HFFc6 (cell line): ENCODE measurements at places on chromosomes 4 and X. TPM values are rescaled to one million over a fixed set of nuclear protein-coding genes. Genes with fewer than 3 reads are reported as not detected.

DNA sequence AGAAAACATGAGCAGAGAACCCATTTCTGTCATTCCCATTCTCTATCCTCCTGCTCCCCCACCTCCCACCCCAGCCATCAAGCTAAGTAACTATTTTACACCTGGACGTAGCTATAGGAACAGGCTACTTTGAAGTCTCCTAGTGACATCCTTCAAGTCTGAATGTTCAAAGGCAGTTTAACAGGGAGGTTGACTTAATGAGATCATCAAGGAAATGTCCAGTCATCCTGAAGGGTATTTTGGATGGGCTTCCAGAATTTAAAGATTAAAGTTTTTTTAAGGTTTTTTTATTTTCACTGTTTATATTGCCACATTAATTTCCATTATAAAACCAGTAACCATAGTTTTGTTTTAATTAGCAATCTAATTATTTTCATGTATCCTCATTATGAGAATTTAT is 41.1 kb downstream of the HPF1 start:
- no peak overlapping the region for H3K4me3 ChIP-seq
- no peak overlapping the region for H3K27ac ChIP-seq
- H3K36me3 ChIP-seq = peaks cover 11% of the 10 kb centered on the region; the same call in 1 of the 2 replicates

DNA sequence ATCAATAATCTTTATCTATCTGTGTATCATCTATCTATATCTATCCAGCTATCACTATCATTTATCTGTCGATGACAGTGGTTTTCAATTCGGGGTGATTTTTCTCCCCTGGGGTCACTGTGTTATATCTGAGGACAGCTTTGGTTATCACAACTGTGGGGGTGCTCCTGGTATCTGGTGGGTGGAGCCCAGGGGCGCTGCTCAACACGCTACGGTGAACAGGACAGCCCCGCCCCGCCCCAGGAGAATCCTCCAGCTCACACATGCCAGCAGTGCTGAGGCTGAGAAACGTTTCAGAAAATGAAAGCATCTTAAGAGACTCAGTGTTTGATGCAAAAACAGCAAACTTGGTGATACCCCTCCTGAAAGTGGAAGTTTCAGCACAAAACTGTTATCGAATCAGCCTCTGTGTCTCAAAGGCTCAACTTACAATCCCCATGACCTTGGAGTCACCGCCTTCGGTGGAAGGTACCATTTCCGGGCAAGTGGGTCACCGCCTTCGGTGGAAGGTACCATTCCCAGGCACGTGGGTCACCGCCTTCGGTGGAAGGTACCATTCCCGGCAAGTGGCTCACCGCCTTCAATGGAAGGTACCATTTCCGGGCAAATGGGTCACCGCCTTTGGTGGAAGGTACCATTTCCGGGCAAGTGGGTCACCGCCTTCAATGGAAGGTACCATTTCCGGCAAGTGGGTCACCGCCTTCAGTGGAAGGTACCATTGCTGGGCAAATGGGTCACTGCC is 315.3 kb downstream of the DHRSX start:
- no peak overlapping the region for H3K27ac ChIP-seq
- H3K36me3 ChIP-seq = peaks cover 7% of the 10 kb centered on the region; the same call in 1 of the 2 replicates
- H3K4me1 ChIP-seq = peaks cover 4% of the 10 kb centered on the region; the same call in 1 of the 2 replicates
- H3K4me3 ChIP-seq = no peak overlapping the region

DNA sequence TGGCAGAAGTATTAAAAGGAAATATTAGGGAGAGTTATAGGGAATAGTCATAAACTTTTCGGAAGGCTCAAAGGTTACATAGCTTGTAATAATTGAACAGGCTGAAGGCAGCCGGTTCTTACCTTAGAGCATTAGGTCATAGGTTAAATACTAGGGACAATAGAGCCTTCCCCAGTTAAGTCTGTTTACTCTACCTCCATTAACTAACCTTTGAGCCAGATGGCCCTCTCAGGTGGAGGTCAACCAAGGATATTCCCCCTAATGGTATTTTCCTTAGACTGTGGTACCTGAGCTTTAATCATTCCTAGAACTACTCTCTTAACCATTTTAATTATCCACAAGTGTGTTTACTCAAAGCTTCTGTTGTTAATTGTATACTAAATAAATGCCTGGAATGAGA is 920.9 kb upstream of the PABPC4L start:
- H3K36me3 ChIP-seq = no peaks in the 10 kb centered on the region
- no peak overlapping the region for H3K27ac ChIP-seq
- H3K4me3 ChIP-seq = no peak overlapping the region
- no peak for DNase-seq

- H3K36me3 ChIP-seq = peaks cover 35% of the 10 kb centered on the region
- peaks cover 23% of the 10 kb centered on the region for H3K4me1 ChIP-seq
- peak within 1 kb of the TSS; percentile 94 for H3K4me3 ChIP-seq
- H3K27ac ChIP-seq = peak within 1 kb of the TSS; percentile 100
- peaks cover 5% of the 10 kb centered on the region for H3K27me3 ChIP-seq
Measured at GRCh38 chrX:48574270-48575266, at the start of gene RBM3. Gene RBM3, plus strand, starts transcription at chrX:48574484. Its CDS starts 697 bp downstream, at chrX:48575181.

DNA sequence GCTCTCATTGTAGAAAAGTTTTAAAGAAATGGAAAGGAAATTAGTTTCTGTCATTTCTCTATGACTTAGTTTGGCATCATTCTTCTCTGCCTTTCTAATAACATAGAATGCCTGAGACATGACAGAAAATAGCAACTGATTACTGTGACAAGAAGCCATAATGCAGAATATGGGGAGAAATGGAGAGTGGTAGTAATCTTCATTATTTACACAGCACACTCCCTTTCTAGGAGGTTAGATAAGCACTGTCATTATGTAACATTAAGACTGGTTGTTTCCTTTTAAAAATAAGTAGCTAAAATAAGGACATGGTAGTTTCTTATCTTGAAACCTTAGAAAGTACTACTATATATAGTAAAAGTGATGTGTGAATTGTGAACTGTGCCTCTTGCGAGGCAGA is 1227.9 kb upstream of the PABPC4L start:
- H3K27ac ChIP-seq = no peak overlapping the region
- H3K36me3 ChIP-seq = no peaks in the 10 kb centered on the region
- no peak for DNase-seq
- no peak overlapping the region for H3K4me3 ChIP-seq
- no peaks in the 10 kb centered on the region for H3K27me3 ChIP-seq

DNA sequence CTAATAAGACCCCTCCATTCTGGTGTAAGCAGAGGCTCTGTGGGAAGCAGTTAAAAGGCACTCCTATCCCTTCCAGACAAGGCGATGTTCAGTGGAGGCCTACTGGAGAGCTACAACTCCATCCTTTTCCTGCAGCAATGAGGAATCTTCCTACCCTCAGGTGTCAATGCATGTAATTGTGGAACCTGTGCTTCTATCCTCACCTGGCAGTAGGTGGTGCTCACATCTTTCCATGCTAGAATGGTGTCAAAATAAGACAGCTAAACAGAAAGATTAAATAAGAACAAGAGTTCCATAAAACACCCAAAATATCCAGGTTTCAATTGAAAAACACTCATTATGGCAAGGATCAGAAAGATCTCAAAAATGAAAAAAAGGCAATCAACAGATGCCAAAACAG is 224.6 kb downstream of the IL15 start:
- H3K4me3 ChIP-seq = no peak overlapping the region
- DNase-seq = no peak
- H3K27me3 ChIP-seq = 0 out of 2 replicates have a peak, but pooled peaks cover 1% of the 10 kb centered on the region
- 0 out of 2 replicates have a peak, but pooled peaks cover 3% of the 10 kb centered on the region for H3K36me3 ChIP-seq

GRCh38 chr4:16659079-16659478 is 239.4 kb downstream of the LDB2 start:
- H3K36me3 ChIP-seq = peaks cover 26% of the 10 kb centered on the region
- peaks cover 37% of the 10 kb centered on the region for H3K4me1 ChIP-seq
- no peak overlapping the region for H3K4me3 ChIP-seq
- H3K27me3 ChIP-seq = no peaks in the 10 kb centered on the region; the same call in 1 of the 2 replicates
- DNase-seq = no peak
- no peak overlapping the region for H3K27ac ChIP-seq

GRCh38 chr4:6520051-6520636 is 47.7 kb upstream of the PPP2R2C start:
- H3K27ac ChIP-seq = no peak overlapping the region
- H3K36me3 ChIP-seq = no peaks in the 10 kb centered on the region
- peaks cover 6% of the 10 kb centered on the region; the same call in 1 of the 2 replicates for H3K4me1 ChIP-seq
- peaks cover 16% of the 10 kb centered on the region for H3K27me3 ChIP-seq

DNA sequence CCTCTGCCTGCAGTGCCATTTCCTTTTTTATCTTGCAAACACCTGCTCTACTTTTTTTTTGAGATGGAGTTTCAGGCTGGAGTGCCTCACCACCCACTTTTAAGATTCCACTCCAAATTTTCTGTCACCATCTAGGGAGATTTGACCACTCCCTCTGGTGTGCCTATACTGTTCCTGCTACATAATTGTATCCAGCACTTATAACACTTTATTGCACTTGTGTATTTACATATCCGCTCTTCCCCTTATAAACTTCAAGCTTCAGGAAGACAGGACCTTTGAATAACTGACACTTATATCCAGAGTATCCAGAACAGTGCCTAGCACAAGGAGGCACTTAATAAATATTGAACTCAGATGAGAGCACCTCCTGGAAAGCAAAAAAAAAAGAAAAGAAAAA is 6.2 kb upstream of the CENPI start:
- H3K27ac ChIP-seq = no peak overlapping the region
- H3K36me3 ChIP-seq = no peaks in the 10 kb centered on the region
- peaks cover 7% of the 10 kb centered on the region for H3K4me1 ChIP-seq
- H3K4me3 ChIP-seq = no peak overlapping the region

GRCh38 chr4:101972791-101973190 is 182.3 kb downstream of the BANK1 start:
- H3K27ac ChIP-seq = no peak overlapping the region
- H3K36me3 ChIP-seq = no peaks in the 10 kb centered on the region
- peaks cover 40% of the 10 kb centered on the region for H3K4me1 ChIP-seq
- no peak for DNase-seq

The FGFBP1 gene
- not detected in 3 replicates for total RNA-seq

The SAGE1 gene
- not detected in 3 replicates for total RNA-seq

The PAGE1 gene
- total RNA-seq = not detected in 3 replicates
